ENCODE measurements at places on chromosomes 6 and 20. TPM values are rescaled to one million over a fixed set of nuclear protein-coding genes. Genes with fewer than 3 reads are reported as not detected.

DNA sequence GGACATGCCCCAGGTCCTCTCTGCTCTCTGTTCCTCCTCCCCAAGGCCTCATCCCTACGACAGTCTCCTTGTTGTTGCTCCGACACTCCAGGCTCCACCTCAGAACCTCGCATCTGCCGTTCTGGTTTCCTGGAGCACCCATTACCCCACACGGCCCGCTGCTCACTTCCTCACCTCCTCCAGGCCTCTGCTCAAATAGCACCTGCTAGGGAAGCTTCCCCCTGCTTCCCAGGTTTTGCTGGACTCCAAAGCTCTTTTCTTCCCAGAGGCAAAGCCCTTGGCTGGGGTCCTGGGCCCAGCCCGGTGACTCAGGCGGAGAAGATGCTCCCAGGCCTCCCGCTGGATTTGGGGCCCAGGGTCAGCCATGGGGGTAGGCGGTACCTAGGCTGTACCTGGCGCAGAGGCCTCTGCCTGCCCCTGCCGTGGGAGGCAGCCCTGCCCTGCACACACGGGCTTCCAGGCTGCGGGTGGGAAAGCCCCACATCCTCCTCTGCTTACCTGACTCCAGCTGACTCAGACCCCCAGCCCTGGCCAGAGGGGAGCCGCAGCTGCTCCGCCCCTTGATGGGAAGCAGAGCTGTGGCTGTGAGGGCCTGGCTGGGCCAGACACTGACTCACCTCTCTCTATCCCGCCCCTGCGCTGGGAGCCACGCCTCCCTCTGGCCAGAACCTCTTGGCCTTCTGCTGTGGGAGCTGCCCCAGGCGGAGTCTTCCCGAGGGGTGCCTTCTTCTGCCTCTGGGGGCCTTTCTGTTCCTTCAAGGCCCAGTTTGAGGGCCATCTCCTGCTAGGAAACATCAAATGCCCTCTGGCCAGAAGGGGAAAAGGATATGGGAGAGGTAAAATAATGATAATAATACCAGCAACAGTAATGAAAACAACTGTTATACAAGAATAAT, 130.5 kb downstream of the CEBPB start:
- H3K27ac ChIP-seq: peak overlapping the region; percentile 65
- no peaks in the 10 kb centered on the region for H3K36me3 ChIP-seq

The NRSN2 gene
- total RNA-seq: 38.0 TPM

The WFDC12 gene
- not detected for total RNA-seq

The TSBP1 gene
- total RNA-seq: not detected

DNA sequence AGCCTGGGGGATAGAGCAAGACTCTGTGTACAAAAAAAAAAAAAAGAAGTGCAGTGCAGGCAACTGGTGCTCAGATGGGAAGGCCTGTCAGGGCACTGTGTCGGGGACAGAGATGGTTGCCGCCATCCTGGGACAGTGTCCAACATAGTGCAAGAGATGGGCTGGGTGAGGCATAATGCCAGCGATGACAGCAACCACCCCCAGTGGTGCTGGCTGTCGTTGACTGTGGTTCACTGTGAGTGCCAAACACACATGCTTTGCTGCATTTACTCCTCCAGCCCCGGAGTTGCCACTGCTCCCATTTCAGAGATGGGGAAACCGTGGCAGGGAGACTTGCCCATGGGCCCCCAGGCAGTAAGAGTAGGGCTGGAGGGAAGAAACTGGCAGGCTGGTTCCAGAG, 5.2 kb upstream of the C20orf203 start:
- DNase-seq: no peak
- H3K4me1 ChIP-seq: no peaks in the 10 kb centered on the region
- no peak overlapping the region for H3K4me3 ChIP-seq
- H3K27ac ChIP-seq: no peak overlapping the region
- no peaks in the 10 kb centered on the region for H3K36me3 ChIP-seq

- H3K4me3 ChIP-seq: no peak overlapping the region
- no peak overlapping the region for H3K27ac ChIP-seq
- no peaks in the 10 kb centered on the region for H3K4me1 ChIP-seq
These were observed 683.4 kb upstream of the FLRT3 start for GRCh38 chr20:15020845-15021244.

DNA sequence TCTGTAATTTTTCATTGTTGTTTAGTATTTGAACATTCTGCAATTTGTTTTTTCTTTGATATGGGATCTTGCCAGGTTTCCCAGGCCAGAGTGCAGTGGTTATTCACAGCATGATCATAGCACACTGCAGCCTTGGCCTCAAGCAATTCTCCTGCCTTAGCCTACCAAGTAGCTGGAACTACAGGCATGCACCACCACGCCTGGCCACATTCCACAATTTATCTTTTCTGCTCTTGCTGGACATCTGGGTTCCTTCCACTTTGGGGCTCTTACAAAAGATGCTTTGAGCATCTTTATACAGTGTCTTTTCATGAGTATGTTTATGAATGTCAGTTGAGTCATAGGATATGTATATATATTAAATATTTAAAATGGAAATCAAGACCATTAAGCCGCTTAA, 42.0 kb downstream of the PGM3 start:
- H3K27ac ChIP-seq: no peak overlapping the region
- no peak for DNase-seq
- no peak overlapping the region for H3K4me3 ChIP-seq

The LSM2 gene
- 32.4 TPM for total RNA-seq
